Stimulated activated CD8-positive, alpha-beta memory T cell treated with anti-CD3 and anti-CD28 coated beads, Interleukin-7, amount 100 ng/mL, for 24 hours (primary cell): ENCODE measurements at places on chromosomes 2 and 18.

GRCh38 chr2:75459565-75460310, 101.0 kb downstream of the EVA1A start:
- no peak for DNase-seq

GRCh38 chr2:70724366-70724765, 43.6 kb downstream of the ADD2 start:
- no peak for DNase-seq

DNA sequence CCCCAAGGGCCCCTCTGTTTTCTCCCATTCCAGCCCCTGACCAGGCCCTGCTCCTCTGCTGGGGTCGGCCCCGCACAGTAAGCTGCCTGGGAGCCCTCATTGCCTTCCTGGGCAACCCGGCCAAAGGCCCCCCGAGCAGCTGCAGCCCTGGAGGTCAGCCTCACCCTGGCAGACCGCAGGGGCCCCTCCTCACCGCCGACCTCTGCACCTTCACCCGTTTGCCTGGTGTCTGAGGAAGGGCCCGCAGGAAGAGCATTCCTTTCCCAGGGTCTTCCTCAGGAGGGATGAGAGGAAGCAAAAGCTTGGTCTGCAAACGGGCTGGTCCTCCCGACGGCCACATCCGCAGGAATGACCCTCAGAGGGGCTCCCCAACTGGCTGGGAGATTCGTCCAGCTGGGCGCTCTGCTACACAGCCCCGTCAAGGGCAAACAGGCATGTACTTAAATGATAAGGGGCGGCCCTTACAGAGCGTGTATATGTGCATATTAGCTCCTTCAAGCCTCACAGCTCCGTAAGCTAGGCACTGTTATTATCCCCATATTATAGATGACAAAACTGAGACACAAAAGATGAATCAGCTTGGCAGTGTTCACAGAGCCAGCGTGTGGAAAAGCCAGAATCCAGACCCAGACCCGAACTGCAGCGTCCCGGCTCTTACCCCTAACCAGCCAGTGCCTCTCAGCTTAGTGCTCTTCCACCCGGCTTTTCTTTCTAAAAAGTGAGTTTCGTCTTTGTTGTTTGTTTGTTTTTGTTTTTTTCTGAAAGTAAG, 52.8 kb downstream of the SLC4A1AP start:
- no peak for DNase-seq

DNA sequence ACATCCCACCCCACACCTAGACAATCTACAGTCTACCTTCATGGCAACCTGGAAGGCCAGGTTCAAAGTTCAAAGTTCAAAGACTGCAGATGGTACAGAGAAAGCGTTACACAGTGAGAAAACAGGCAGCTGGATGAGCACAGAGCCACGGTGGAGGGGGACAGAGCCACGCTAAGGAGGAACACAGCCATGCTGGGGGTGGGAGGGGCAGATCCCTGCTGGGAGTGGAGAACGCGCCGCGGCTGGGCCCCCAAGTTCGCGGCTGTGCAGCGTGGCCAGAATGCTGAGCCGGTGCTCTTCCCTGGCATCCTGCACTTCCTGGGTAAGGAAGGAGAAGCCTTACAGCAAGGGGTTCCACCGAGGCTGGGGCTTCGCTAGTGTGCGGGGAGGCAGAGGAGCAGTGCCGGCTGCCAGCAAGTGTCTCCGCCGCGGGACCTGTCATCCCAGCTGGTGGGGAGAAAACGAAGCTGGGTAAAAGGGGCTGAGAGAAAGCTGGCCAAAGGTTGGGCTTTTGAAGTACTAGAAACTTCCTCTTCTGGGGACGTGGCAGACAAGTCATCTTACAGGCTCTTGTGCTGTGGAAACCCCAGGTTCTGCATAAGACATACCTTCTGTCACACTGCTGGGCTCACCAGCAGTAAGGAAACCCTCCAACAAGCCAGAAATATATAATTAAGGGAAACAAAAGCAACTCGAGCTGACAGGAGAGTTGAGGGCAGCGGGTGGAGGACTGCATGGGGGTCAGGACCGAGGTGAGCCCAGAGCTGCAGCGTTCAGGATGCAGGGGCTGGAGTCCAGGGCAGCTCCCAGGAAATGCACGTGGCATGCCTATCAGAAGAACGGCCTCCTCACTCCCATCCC, 115.5 kb downstream of the HDAC4 start:
- no peak for DNase-seq

GRCh38 chr2:96527286-96528005, 9.1 kb upstream of the ARID5A start:
- no peak for DNase-seq

- DNase-seq: no peak
These were observed 228.6 kb downstream of the SETBP1 start for GRCh38 chr18:44909191-44909719.

DNA sequence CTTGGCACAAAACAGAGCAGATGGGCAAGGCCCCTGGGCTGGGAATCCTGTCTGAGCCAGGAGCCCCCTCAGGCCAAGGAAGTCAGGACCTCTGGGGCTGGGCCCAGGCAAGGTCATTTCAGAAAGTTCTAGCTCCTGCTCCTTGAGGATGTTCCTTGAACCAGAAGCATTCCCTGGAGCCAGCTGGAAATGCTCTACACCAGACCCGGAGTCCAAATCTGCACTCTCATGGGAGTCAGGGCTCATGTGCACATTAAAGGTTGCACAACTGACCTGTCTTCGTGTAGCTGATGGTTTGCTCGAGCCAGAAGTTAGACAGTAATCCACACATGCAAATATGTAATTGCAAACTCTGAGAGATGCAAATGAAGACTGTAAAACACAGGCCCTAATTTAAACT, 18.0 kb downstream of the PARD6G start:
- DNase-seq: no peak

DNA sequence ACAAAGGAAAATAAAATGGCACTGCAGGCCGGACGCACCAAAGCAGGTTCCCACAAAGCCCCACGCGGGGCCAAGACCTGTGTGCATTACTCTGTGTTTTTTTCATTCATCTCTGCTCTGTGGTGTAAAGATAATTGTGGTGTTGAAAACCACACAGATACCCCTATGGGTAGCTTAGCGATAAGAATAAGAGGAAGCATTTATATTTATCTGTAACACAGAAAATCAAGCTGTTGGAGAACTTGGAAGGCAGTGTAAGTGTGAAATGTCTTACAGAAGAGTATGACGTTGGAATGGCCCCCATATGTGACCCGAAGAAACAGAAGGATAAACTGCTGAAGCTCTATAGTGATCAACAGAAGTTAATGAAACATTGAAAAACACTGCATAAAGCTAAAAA, 20.3 kb upstream of the MARCO start:
- no peak for DNase-seq

- no peak for DNase-seq
These were observed 197.1 kb downstream of the LOXHD1 start for GRCh38 chr18:46459789-46460455.

- no peak for DNase-seq
These were observed 7.8 kb downstream of the RNF144A start for GRCh38 chr2:6924924-6925409.

- no peak for DNase-seq
These were observed 2.2 kb downstream of the SERPINE2 start for GRCh38 chr2:224036731-224037361.

DNA sequence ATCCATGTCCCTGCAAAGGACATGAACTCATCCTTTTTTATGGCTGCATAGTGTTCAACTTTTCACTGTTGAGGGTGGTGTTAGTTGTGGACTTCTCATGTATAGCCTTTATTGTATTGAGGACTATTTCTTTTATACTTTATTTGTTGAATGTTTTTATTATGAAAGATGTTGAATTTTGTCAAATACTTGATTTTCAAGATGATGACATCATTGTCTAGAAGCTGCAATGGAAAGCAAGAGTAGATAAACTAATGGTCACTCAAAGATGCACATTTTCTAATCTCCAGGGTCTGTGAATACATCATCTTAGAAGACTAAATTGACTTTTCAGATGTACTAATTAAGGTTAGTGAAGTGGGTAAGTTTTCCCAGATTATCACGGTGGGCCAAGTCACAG, 1117.0 kb downstream of the DSC3 start:
- DNase-seq: no peak

DNA sequence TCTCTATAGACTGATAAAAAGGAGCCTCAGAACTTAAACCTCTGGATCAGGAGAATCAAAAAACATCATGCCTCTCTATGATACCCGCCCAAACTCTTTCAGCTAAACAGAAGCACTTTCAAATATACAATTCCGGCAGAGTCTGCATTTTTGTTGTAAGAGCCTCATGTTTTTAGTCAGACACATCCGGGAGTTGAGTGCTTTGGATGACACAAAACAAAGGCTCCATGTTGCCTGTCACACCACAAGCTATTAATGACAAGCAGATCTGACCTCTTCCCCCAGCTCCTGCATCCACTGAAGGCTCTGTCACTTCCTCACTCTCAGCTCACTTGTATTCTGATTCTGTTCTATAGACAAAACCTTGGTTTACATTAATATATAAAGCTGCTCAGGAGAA, 33.2 kb downstream of the SLC38A11 start:
- DNase-seq: no peak

GRCh38 chr2:213148572-213149261, 2.7 kb downstream of the IKZF2 start:
- no peak for DNase-seq

DNA sequence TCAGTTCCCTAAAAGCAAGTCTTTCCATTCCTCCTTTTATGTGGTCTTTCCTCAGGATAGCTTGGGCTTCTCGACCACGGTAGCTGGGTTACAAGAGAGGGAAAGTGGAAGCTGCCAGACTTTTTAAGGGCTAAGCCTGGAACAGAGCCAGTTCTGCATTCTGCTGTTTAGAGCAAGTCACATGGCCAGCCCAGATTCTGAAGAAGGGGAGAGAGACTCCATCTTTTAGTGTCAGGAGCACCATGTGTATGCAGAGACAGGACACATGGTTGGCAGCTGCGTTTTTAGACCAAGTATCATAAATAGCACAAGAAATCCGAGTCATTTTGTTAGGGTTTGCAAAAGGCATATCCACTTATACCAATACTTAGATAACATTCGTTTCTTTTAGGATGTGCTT, 4.7 kb downstream of the HMSD start:
- DNase-seq: no peak
